Osteoblast (primary cell): ENCODE measurements at places on chromosomes 12 and 14.

- no peak for DNase-seq
Measured at GRCh38 chr12:128018067-128018466, 248.9 kb upstream of the TMEM132C start.

DNA sequence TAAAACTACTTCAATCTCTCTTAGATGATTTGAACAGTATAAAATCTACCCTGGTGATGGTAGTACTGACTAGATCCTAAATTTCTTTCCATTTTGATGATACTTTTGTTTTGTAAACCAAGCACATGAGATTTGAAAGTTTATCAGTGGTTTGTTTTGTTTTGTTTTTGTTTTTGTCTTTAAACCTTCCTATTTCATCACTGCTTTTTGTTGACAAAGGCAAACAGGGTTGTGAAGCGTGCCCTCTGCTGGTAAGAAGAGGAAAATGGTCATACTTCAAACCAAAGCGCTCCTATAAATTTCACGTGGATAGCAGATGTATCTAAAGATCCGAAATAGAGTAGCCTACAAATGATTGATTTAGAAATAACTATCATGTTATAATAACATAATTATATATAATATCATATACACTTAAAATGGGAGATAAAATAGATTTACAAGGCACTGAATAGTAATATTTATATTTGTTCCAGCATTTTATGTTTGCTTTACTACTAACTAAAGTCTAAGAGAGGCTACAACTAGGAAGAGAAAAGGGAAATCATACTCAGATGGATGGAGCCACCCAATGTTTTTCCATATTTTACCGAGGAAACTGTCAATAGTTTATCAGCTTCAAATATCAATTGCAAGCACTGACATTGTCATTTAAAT, 254.0 kb upstream of the USP15 start:
- DNase-seq: no peak

GRCh38 chr14:73759183-73759713, 45.1 kb upstream of the PNMA1 start:
- peak; percentile 96 for DNase-seq

- peak; percentile 58 for DNase-seq
Measured at GRCh38 chr12:48819986-48820725, 1.9 kb downstream of the CACNB3 start.

DNA sequence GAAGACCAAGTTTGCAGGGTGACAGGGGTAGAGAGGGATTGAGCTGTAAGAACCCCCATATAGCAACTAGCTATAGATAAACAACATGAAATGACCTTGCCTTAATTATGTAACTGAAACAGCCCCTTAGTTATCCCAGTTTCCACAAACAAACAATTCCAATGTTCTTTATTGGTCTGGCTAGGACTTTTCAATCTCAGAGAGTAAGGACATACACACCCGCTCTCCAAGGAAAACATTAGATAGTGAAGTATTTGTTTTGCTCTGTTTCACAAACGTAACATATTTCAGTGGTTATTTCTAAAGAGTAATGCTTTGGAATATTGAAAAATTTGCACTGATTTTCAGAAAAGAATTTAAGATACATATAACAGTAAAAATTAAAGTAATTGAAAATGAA, 51.6 kb upstream of the GTF2A1 start:
- no peak for DNase-seq

GRCh38 chr12:44876544-44877410, 662 bp upstream of the NELL2 start:
- peak; percentile 50 for DNase-seq

DNA sequence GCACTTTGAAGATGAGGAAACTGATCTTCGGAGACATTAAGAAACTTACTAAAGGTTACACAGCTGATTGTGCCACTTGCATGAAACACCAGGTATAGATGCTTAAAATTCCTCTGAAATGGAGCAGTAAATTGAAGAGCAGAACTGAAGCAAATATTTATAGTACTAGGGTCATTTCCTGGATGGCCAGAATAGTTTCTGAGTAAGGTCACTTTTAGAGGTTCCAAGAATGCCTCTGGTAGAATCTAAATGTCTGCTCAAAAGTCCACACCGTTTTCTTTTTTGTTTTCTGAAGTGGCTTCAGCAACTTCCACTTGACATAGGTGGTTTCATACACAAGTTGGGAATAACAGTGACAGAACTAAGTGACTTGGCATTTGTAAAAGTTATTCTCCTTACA, 19.4 kb downstream of the TPH2 start:
- DNase-seq: no peak

DNA sequence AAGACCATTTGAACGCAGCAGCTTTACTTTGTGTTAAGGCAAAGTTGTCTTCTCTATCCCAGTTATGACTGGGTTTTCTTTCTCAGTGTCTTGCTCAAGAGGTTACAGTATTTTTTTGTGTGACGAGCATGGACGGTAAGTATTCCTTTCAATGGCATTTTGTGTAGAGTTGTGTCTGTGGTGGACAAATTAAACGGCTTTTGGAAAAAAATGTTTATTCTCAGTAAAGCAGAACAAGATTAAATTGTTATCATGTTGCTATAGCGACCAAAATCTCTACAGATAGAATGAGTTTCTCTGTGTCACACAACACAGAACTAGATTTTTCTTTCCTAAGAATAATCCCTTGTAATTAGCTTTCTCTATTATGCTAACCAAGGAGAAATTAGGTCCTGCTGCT, 417.1 kb downstream of the AEBP2 start:
- no peak for DNase-seq

DNA sequence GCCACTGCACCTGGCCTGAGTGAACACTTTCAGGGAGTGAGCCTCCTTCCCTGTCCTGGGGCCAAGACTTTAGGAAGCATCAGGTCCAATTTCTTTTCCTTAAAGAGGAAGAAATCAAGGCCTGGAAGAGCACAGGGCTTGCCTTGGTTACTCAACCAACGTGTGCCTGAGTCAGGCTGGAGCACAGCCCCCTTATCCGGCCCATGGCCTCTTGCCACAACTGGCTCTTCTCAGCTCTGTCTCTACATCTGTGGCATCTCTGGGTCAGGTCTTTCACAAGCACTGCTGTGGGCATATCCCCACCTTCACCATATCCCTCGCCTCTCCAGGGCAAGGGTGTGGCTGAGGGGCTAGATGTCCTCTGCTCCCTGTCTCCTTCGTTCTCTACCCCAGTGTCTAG, 6.8 kb downstream of the MYH6 start:
- peak; percentile 64 for DNase-seq

DNA sequence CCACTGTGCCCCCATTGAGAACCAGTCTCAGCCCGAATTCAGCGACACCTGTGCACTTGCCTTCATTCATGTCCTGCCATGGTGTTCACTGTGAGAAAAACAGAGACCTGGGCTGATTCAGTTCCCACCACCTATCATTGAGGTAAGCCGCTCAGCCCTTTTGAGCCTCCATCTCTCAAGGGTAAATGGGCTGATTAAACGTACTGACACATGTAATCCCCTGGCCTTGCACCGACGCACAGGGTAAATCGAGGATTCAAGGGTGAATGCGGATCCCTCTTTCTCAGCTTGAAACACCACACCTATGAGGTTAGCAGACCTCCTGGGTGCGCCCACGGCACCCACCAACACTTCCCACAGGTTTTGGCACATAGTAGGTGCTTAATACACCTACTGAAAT, 69.7 kb downstream of the C14orf132 start:
- DNase-seq: no peak

- no peak for DNase-seq
Measured at GRCh38 chr14:72594099-72594901, 299.6 kb downstream of the DPF3 start.

DNA sequence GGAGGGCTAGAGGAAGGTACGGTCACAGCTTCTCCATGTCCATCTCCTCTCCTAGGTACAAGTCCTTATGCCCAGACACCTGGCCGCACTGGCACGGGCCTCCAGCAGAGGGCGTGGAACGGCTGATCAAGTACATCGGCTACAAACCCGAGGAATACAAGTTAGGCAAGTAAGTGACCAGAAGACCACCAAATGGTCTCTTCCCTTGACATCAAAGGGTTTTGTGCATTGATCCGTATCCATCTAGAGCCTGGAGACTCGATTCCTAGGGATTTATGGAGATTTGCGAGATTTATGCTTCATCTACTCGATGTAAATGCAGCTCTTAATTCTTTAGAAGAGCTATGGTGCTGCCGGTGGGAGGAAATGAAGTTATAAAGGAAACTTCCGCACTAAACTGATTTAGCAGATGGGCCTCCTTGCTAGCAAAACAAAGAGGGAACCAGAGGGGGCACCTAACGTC, 44.2 kb downstream of the KCTD10 start:
- no peak for DNase-seq

GRCh38 chr14:92625213-92625612, 111.6 kb downstream of the RIN3 start:
- peak; percentile 90 for DNase-seq

- no peak for DNase-seq
Measured at GRCh38 chr14:21860172-21860571, 186.6 kb upstream of the OR4E1 start.

DNA sequence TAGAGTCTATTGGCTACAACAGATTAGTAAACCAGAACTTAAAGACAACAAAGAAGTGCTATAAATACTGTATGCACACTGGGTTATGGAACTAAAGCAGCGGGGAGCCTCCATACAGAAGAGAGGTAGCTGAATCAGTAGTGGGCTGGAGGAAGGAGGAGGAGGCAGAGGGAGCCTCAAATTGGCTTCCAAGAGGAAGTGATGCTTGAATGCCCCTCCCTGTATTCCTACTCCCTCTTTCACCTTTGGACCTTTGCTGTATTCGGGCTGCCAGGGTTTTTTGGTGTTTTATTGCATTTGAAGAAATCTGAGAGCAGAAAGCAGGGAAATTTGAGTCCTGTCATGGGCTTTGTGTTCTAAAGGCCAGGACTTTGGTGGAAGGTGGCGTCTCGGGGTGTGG, 104.0 kb upstream of the PTPRB start:
- peak; percentile 4 for DNase-seq

DNA sequence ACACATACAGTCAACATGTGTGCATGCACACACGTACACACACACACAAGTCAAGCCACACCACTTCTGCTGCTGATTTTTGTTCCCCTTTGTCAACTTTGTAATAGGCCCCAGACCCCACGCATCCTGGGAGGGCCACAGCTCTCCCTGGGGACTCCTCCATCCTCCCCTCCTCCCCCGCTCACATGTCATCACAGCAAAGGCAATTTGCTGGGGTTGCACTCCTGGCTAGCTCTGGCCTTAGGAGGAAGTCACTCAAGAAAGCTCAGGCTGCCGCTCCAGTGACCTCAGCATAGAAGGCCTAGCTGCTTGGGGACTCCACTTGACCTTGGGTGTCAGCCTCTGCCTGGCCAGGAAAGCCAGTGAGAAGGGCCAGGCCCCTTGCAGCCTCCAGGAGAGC, 27.2 kb downstream of the NGB start:
- DNase-seq: peak; percentile 41

- DNase-seq: peak; percentile 100
Measured at GRCh38 chr14:104752423-104752734, 568 bp upstream of the SIVA1 start.

- peak; percentile 22 for DNase-seq
Measured at GRCh38 chr12:6758506-6759095, 5.7 kb upstream of the MLF2 start.

- peak; percentile 77 for DNase-seq
Measured at GRCh38 chr12:14514154-14514842, 53.4 kb downstream of the PLBD1 start.

GRCh38 chr12:19643635-19644034, 204.3 kb downstream of the AEBP2 start:
- peak; percentile 83 for DNase-seq

DNA sequence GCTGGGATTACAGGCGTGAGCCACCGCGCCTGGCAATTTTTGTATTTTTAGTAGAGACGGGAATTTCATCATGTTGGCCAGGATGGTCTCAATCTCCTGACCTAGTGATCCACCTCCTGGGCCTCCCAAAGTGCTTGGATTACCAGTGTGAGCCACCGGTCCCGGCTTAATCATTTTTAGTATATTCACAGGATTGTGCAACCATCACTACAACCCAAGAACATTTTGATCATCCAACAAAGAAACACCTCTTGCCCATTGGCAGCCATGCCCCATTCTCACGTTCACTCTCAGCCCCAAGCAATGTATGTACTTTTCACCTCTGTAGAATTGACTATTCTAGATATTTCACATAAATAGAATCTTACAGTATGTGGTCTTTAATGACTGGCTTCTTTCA, 19.9 kb downstream of the SP1 start:
- DNase-seq: no peak

GRCh38 chr14:27642251-27642866, 1044.5 kb upstream of the NOVA1 start:
- DNase-seq: no peak

- no peak for DNase-seq
Measured at GRCh38 chr14:22692194-22692593, 48.0 kb upstream of the OR6J1 start.

- no peak for DNase-seq
Measured at GRCh38 chr12:105920161-105920684, 218.5 kb downstream of the NUAK1 start.

DNA sequence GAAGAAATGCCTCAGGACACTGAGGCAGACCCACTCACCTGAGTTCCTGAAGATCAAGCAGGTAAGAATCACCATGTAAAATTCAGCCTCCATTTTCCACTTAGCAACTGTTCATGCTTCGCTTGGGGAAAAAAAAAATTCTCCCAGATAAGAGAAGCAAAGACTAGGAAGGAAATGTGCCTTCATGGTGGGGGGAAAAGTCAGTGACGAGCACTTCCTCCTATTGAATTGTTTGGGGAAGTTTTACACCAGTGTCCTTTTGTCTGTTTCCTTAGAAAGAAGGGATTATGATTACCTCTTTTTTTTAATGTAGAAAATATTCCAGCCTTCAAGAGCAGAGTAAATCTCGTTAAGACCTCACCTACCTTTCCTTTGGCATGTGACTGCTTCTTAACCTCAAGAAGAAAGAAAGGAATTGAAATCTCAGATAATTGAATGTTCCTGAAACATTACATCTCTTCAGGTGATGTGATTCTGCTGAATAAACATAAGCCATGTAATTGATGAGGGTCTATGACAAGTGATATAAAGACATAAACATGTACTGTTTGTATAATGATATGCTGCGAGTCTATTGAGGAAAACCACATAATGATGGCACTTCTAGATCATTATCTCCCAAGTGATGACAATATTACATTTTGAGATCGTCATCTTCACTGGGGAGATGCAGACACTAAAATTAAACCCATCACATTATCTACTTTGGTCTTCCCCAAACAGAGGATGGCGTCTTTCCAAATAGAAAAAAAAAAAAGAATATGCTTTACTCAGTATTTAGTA, at the start of gene PTPRB:
TSS of gene PTPRB (minus strand) at position 127 of the 783 bp plus-strand sequence. CDS start at position 93, 34 bp downstream.
- no peak for DNase-seq

DNA sequence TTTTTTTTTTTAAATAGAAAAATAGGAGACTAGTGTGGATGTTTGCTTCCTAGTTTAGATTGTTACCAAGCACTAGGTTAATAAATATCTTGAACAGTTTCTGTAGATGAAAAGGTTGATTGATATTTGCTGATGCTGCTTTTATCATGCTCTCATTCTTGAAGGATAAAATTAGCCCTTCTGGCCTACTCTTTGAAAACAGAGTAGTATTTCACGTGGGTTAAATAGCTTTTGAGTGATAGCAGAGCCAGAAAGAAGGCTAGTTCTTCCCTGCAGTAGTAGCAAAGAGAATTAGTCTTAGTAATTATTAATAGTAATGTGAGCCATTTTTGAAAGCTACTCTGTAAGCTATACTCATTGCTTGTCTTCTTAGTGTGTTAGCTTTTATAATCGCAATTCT, 5.2 kb downstream of the NEDD1 start:
- no peak for DNase-seq
